Stimulated activated CD8-positive, alpha-beta memory T cell treated with anti-CD3 and anti-CD28 coated beads, Interleukin-15, amount 100 ng/mL, for 4 hours (primary cell): ENCODE measurements at places on chromosomes 6 and 20.

- no peak for DNase-seq
Observed at GRCh38 chr6:73537677-73538076, 16.8 kb upstream of the EEF1A1 start.

DNA sequence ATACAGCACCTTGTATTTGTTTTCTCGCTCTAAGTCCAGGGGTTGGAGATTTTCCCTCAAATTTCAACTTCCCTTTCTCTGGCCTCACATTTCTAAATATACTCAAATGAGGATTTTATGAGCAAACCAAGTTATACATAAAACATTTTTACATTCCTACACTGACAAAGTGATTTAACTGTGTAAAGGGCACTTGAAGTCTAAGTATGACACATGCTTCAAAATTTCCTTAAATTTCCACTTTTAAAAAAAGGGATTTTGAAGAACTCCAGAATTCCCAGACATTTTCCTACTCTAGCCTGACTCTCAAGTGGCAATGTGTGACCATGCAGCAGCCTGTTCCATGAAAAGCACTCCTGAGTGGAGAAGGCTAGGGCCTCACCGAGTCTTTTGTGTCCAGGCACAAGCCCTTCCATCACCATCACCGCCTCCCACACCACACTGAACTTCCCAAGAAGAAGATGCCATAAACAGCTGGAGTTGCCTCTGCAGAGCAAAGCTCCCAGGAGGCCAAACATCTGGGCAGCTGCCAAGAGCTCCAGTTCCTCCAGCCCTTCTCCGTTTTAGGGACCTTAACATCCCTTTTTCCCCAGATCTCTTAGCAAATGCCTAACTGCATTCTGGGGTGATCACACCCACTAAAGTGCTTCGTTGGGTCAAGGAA is 68.9 kb downstream of the NCR2 start:
- DNase-seq = no peak

- no peak for DNase-seq
Observed at GRCh38 chr6:43927532-43928210, 157.7 kb downstream of the VEGFA start.

- no peak for DNase-seq
Observed at GRCh38 chr6:149328083-149328482, 10.6 kb downstream of the TAB2 start.

DNA sequence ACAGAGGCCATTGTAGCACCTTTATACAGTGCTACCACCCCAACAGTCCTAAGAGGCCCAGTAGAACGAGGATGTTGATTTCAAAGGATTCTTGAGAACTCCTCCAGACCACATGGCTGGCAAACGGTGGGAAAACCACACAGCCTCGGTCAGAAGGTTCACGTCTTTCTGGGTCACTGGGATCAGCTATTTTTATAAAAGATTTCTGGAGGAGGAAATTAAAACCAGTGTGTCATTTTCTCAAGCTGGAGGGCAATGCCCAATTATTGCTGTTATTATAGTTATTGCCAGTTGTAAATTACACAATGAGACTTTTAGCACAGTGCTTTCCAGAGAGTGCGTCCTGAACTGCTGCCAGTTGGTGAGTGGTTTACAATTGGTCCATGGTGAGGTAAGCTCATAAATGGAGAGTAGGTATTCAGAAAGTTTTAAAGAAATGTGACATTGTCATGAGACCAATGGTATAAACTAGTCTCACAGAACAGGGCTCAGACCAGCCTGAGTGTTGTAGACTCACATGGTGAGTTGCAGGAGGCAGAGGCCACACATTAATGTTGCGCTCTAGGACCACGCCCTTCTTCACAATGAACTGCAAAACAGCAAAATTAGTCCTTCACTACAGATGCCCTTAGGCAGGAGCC is 8.4 kb upstream of the PPP1R14C start:
- DNase-seq = no peak

DNA sequence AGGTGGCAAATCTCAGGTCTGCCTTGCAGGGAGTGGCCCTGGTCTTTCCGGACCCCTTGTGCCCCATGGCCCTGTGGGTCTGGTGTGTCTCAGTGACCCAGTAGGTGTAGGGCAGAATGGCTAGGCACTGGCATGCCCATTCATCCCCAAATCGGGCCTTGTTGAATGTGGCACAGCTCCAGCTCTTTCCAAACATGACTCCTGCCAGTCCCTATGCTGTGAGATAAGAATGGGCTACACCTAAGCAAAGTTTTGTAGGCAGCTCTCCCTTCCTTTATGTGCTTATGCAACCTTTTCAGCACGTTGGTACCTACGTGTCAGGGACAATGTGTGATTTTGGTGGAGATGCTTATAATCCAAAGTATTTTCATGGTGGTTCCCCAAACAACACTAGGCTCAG is 33.9 kb downstream of the FOXO3 start:
- DNase-seq = no peak

- no peak for DNase-seq
Observed at GRCh38 chr6:1641343-1641885, 31.7 kb downstream of the FOXC1 start.

GRCh38 chr6:13877051-13877450 is 47.7 kb upstream of the RNF182 start:
- no peak for DNase-seq
